Stimulated activated CD4-positive, alpha-beta T cell treated with anti-CD3 and anti-CD28 coated beads, Interleukin-1b, Interleukin-23, amount 100 ng/mL, for 1 hour (primary cell): ENCODE measurements at places on chromosomes 7 and 10.

DNA sequence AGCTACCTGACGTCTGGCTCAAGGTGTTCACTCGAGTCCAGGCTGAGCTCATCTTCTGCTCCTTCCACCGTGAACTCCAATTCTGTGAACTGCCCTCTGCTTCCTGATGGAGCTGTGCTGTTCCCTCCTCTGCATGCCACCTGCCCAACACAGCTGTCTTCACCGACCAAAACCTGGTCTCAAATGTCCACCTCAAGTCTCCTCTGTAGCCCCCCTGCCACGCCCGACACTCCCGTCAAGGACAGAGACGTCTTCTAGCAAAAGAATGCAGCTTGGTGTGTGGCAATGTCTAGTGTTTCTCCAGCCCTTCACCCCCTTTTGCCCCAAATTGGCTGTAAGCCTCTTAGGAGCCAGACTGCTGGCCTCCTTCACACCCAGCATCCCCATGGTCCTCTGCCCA is 305.1 kb downstream of the DNAJB6 start:
- DNase-seq: no peak

GRCh38 chr10:10542477-10542876 is 475.2 kb upstream of the CELF2 start:
- DNase-seq: no peak

DNA sequence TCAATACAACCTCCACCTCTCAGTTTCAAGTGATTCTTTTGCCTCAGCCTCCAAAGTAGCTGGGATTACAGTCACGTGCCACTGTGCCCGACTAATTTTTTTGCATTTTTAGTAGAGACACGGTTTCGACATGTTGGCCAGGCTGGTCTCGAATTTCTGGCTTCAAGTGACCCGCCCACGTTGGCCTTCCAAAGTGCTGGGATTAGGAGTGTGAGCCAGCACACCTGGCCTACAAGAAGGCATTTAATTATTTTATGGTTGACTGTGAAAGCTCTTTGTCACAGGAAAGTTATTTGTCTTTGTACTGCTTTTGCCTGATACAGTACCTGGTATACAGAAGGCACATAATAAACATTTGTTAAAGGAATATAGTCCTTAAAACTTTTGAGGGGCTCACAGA is 12.9 kb downstream of the MYOZ1 start:
- DNase-seq: no peak

- DNase-seq: no peak
These were observed 13.0 kb downstream of the ESYT2 start for GRCh38 chr7:158816271-158816670.

GRCh38 chr10:44378626-44379025 is 6.3 kb downstream of the CXCL12 start:
- DNase-seq: no peak

GRCh38 chr10:89785095-89785494 is 83.7 kb downstream of the KIF20B start:
- no peak for DNase-seq
